ENCODE measurements at places on chromosomes 13 and 19. TPM values are rescaled to one million over a fixed set of nuclear protein-coding genes. Genes with fewer than 3 reads are reported as not detected.

The MTUS2 gene
- total RNA-seq, result 0.17 TPM

The PHLDB3 gene
- 18.4 TPM for total RNA-seq

The UBE2L5 gene
- total RNA-seq, result not detected

The C19orf85 gene
- not detected for total RNA-seq

The KASH5 gene
- total RNA-seq, result not detected

The FGF9 gene
- not detected for total RNA-seq

The CNN2 gene
- total RNA-seq, result 152 TPM

The ERICH4 gene
- total RNA-seq, result not detected

The DPF1 gene
- 0.63 TPM for total RNA-seq

The FGF21 gene
- not detected for total RNA-seq

The ZNF235 gene
- 3.8 TPM for total RNA-seq

The ZNF492 gene
- not detected for total RNA-seq

The SERTM1 gene
- not detected for total RNA-seq

The DMPK gene
- total RNA-seq, result 57.4 TPM

The CEBPA gene
- total RNA-seq, result 0.32 TPM

The NPHS1 gene
- 0.16 TPM for total RNA-seq

The TPTE2 gene
- not detected for total RNA-seq

The PRODH2 gene
- not detected for total RNA-seq

The PSG3 gene
- total RNA-seq, result not detected
